ENCODE measurements at places on chromosomes 4 and X.

- no peak for DNase-seq
Observed at GRCh38 chrX:42976746-42977366, 198.9 kb upstream of the PPP1R2C start.

DNA sequence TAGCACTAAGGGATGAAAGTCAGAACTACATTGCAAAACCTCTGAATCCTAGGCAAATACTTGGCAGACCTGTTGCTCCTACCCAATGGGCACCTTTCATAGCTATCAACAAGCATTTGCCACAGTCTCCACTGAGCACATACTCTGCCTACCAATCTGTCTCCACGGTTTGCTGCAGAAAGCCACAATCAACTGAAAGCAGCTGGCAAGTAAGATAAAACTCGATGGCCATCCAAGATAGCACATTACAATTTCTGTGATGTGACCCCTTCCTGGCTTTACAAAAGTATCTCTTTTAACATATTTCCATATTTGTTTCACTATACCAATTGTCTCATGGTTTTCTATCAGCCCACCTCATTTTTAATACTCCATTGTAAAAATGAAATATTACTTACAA, 1060.5 kb upstream of the INTU start:
- DNase-seq: no peak

DNA sequence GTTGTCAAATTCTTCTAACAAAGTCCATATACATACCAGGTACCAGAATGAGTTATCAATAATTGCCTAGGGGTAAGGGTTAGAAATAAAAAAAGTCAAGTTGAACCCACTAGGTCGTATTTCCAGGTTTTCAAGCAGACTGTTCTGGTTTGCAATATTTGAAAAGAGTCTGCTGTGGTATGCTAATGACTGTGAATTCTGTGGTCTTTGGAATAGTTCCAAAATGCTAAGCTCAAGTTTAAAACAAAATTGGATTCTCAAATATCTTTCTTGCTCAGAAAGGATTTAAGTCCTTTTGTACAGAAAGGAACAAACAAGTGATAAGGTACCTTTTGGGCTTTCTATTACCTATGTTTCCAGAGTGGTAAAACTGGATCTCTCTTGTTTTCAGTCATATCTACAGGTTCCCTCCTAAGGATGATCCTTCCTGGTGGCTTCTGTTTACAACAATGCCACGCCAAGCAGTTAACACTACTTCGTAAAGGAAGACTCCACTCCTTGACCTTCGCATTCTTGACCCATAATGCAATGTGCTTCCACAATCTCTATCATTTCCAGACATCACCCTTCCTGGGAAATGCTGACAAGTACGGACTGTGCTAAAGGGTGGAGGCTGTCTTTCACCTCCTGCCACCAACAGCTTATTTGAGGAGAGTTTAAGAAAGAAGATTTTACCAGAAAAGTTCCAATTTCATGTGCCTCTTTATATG, 531.7 kb upstream of the FTHL17 start:
- DNase-seq: no peak

- DNase-seq: no peak
Observed at GRCh38 chr4:139005774-139006173, 9.8 kb upstream of the NOCT start.

GRCh38 chr4:173159791-173160190, 8.8 kb upstream of the GALNT7 start:
- DNase-seq: no peak

GRCh38 chr4:95534032-95534431, 14.7 kb downstream of the UNC5C start:
- DNase-seq: no peak

- DNase-seq: peak; percentile 57
Observed at GRCh38 chr4:145819853-145820181, 118.8 kb downstream of the ZNF827 start.

- DNase-seq: no peak
Observed at GRCh38 chr4:52573551-52573950, 85.5 kb downstream of the USP46 start.

DNA sequence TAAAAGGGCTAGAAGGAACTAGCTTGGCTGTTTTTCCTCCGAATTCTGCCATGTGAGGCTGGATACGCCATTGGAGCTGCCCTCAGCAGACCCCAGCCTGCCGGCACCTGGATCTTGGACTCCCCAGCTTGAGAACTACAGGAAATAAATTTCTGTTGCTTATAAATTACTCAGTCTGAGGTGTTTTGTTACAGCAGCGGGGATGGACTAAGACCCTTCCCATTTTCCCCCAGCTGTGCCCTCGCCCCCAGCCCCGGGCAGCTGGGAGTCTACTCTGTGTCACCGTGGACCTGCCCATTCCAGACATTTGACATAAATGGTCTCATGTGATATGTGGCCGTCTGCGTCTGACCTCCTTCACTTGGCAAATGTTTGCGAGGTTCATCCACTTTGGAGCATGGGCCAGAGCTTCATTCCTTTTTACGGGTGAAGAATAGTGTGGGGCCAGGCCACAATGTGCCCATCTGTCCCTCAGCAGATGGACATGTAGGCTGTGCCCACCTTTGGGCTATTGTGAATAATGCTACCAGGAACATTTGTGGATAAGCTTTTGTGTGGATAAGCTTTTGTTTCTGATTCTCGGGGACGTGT, 30.7 kb upstream of the SPON2 start:
- no peak for DNase-seq

DNA sequence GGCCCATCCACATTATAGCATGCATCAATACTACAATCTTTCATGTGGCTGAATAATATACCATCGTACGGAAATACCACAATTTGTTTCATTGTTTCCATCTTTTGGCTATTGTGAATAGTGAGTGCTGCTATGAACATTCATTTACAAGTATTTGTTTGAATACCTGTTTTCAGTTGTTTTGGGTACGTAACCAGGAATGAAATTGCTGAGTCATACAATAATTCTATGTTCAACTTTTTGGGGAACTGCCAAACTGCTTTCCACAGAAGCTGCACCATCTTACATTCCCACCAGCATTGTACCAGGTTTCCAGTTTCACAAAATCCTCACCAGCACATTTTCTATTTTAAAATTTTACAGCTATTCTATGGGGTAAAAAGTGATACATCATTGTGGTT, 28.5 kb upstream of the MANBA start:
- no peak for DNase-seq

- peak; percentile 11 for DNase-seq
Observed at GRCh38 chr4:73021634-73022033, 47.9 kb downstream of the COX18 start.

GRCh38 chr4:14855719-14856061, 146.6 kb upstream of the CPEB2 start:
- DNase-seq: no peak

DNA sequence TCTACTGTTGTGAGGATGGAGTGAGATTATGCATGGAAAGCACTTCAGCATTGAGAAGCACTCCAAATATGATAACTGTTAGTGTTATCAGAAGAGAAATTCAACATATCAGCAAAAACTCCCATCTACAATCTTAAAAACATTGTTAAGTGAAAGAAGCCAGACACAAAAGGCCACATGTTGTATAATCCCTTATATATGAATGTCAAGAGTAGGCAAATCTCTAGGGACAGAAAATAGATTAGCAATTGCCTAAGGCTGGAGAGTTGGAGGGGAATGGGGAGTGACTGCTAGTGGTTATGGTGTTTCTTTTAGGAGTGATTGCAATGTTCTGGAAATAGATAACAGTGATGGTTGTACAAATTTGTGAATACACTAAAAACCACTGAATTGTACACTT, 122.5 kb upstream of the LNX1 start:
- DNase-seq: no peak

DNA sequence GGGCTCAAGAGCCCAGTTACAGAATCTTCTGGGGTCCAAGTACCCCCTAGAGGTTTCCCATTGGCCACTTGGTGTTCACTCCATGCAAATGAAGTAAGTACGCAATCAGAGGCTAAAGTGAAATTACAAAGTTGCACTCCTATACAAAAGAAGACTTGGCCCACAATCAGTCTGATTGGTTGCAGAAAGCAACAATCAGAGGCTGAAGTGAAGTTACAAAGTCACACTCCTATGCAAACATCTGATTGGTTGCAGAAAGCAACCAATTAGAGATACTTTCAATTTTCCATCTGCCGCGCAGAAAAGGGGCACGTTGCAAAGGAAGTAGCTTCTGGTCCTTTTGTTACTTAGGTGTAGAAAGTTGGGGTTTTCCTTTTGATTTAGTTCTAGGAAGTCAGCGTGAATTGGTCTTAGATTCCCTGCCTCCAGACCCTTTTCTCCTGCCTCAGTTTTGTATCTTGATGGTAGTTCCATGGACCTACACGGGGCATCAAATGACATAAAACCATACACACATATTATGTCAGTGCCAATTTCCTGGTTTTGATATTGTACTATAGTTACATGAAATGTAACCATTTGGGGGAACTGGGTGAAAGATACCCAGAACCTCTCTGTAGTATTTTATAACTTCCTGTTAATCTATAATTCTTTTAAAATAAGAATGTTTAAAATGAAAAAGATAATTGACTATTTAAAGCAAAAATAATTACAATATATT, 12.4 kb upstream of the PIN4 start:
- no peak for DNase-seq

DNA sequence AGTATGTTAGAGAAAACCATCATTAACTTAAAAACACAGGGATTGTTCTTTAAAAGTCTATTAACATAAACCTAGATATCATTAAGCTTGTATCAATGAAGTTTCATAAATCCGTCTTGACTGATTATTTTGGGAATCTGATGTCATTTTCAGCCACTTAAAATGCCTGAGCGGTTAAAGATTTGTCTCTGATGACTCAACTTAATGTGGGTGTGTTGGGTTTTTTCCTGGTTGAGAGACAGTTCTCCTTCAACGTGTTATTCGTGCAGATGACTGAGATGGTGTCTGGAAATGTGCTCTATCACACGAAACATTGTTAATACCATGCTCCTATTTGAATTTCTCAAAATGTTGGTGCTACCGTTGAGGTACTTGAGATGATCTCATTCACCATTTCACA, 227.3 kb upstream of the TENM3 start:
- no peak for DNase-seq

DNA sequence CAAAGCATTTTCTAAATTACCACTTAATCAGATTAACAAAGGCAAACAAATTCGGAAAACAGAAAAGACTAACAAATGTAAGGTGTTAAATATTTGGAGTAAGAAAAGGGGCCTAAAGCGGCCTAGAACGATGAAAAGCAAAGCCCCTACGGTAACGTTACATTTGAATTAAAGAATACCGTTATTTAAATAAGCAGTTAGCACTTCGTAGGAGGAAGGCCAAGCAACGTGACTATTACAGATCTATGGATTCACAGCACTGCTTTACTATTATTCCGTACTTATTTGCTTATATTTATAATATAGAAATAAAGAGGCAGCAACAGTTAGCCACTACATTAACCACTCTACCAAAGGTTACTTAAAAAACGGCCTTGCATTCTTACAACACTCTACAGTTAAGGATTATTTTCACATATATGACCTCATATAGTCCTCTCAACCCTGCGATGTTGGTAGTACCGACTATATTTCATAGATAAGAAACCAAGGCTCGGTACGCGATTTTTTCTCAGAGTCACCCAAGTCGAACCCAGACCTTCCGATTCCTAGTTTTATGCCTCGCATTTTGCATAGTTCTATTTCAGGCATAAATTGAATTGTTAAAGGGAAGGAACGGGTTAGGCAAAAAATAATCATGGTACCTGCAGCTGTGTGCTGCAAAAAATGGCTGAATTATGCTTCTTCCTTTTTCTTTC, 2.9 kb downstream of the KLHL15 start:
- no peak for DNase-seq

GRCh38 chr4:48499551-48500066, 9.6 kb downstream of the ZAR1 start:
- DNase-seq: no peak

DNA sequence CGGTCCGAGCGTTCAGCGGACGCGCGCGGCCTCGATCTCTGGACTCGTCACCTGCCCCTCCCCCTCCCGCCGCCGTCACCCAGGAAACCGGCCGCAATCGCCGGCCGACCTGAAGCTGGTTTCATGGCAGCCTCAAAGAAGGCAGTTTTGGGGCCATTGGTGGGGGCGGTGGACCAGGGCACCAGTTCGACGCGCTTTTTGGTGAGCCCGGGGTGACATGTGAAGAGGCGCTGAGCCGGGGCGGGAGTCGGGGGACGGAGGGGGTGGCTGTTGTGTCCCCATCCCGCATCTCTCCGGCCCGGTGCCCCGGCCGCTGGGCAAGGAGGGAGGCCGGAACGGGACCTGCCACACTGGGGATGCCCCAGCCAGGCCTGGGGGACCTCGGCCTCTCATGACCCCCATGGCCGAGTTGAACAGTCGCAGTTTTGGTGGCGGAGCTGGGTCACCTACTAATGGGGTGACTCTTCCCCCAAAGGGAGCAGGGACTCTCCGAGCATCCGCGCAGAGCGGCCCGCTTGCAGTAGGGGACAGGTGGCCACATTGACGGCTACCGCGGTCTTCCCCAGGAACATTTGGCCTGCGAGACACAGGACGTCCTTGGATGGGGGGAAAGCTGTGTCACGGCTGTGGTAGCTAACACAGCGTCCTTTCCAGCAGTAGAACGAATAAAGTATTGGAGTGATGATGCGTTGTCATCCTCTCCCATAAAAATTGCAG, at the start of gene GK:
Gene GK, plus strand, starts transcription at position 9 of the 717 bp plus-strand sequence. Its CDS starts 115 bp downstream, at position 124.
- no peak for DNase-seq

- no peak for DNase-seq
Observed at GRCh38 chr4:150855981-150856510, 159.0 kb downstream of the LRBA start.

GRCh38 chrX:44061968-44062614, 88.9 kb upstream of the NDP start:
- DNase-seq: no peak

DNA sequence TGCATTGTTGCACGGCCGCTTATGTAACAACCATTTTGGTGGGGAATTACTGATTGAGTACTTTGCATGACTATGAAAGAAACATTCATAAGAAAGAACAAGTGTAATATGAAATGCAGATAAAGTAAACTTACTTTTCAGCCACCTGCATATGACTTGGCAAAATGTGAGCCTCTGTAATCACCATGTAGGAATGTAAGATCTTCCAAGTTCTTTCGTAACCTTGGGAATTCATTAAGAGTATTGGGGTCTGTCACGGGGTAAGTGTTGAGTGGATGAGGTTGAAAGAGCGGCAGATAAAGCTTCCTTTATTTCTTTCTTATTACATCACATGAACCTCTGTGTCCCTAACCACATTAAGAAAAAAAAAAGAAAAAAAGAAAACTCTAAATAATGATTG, 348.5 kb upstream of the NR3C2 start:
- no peak for DNase-seq

GRCh38 chr4:75015627-75016026, 82.7 kb downstream of the PARM1 start:
- no peak for DNase-seq

- DNase-seq: no peak
Observed at GRCh38 chrX:135307171-135307570, 2.1 kb upstream of the ETDC start.

Measured in NCI-H2081 (cell line).